ENCODE measurements at places on chromosomes 6 and 20.

- DNase-seq, result no peak
Measured at GRCh38 chr6:43885399-43886066, 115.5 kb downstream of the VEGFA start.

DNA sequence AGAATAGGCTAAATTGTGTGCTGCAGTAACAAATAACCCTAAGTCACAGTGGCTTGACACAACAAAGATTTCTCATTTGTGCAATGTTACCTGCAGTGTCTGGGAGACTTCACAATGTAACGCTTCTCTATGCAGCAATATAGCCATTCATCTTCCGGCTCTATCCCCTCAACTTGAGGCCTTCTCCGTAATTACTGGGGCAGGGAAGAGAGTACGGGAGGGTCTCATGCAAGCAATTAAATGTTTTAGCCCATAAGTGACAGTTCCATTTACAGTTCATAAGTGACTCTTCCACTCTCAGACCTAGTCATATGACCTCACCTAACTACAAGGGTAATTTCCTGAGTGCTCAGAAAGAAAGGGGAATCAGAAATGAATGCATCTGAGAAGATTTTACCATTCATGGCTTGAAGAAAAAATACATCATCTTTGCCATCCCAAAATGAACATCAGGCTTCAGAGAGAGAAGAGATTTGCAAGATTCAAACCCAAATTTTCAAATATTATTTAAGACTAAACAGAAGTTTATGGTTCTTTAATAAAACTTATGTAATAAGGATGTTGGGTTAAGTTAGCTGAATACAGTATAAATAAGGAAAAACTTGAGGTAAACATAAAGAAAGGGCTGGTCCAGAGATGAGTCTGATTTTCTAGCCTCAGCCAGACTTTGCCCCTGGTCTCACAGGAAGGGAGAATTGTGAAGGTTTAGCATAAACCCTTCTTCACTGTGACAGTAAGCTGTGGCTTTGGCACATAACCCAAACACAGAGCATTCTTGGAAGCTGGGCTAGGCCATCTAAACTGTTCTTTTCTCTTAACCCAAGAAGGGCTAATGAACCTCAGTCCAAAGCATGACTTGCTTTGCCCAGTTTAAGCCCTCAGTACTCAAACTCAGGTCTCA is 13.3 kb downstream of the GPR6 start:
- no peak for DNase-seq

DNA sequence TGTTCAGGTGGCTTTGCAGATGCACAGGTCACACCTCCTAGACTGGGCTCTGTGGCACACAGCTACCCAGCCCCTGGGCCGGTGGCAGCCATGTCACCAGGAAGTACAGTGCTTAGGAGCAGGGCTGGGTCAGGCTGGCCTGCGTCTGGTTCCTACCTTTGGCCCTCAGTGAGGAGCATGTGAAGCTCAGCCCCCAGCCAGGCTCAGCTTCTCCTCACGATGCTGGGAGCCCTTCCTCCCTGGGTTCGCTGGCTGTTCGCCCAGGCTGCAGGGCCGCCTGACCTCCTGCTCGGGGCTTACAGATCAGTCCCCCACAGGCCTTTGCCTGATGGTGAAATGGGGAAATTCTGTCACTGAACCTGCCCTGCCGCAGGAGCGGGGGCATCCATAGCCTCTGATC is 23.1 kb downstream of the SPATA2 start:
- DNase-seq, result no peak

GRCh38 chr20:23920408-23921325 is 41.1 kb upstream of the CST5 start:
- no peak for DNase-seq

DNA sequence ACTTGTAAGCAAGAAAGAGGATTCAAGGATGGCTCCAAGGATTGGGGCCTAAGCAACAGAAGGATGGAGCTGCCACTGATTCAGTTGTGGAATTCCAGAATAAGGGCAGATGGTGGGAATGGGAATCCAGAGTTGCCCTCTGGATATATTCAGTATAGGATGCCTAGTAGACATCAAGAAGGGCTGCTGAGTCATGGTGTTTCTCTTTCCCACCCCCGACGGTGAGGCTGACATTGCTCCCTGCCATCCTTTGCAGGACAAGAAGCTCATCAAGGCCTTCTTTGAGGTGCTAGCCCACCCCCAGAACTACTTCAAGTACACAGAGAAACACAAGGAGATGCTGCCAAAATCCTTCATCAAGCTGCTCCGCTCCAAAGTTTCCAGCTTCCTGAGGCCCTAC is 11.2 kb upstream of the ZNF76 start:
- DNase-seq, result no peak

GRCh38 chr6:169529931-169530751 is 171.7 kb downstream of the WDR27 start:
- peak; percentile 8 for DNase-seq

GRCh38 chr20:2163312-2163711 is 61.7 kb downstream of the STK35 start:
- no peak for DNase-seq

DNA sequence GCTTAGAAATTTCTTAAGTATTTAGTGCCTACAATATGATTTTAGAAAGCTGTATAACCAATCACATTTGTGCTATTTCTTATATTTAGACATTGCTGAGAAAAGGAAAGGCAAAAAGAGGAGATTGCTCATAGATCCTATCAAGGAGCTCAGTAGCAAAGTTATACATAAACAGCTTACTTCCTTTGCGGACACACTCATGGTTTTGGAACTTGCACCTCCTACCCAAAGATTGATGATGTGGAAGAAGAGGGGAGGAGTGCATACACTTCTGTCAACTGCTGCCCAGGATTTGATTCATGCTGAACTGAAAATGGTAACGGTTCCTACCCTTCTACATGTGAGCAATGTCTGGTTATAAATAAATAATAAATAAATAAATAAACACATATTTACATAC is 16.7 kb downstream of the RAD21L1 start:
- DNase-seq, result no peak

DNA sequence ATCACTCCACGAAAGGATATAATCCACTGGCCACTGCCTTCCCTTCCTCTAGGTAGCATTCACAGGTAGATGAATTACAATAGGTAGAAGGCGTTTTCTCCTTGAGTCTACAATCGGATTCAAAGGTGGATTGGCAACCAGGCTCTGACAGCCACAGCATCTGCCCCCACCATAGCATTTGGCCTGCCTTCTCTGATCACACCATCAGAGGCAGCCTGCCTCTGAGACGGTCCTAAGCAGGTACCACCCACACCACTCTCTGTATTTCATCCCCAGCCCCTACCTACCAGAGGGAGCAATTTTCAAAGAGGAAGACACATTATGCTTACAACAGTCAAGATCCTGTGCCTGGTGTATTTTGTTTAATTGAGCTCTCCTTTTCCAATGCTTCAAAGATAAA is 210.5 kb upstream of the SPTLC3 start:
- DNase-seq, result no peak

GRCh38 chr20:58715801-58716475 is 23.3 kb downstream of the NPEPL1 start:
- no peak for DNase-seq

DNA sequence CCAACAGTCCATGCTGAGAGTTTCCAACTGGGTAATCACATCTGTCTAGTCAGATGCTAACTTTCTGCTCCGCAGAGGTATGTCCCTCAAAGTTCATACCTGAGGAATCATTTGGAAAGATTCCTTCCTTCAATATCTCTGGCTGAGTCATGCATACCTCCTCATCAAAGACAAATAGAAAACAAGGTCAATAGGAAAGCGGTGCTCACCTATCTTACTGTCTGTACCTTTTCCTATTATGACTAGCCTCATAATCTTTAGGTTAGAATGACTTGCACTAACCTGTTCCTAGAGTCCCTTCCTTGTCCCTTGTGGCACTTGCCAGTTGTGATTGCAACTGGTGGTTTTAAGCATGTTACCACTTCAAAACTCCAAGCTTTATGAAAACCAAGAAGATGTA is 78.2 kb upstream of the PTPRK start:
- no peak for DNase-seq

DNA sequence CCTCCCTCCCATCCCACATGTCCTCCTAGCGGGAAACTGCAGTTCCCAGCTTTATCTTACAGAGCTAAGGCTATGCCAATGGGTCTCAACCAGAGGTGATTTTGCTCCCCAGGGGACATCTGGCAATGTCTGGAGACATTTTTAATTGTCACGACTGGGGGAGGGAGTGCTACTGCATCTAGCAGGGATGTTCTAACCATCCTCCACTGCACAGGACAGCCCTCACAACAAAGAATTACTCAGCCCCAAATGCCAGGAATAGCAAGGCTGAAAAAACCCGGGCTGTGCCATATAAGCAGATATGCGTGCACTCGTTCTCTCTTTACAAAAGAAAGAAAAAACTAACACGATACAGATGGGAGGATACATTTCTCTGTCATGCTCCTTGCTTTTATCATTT is 8.5 kb downstream of the MRPS18A start:
- DNase-seq, result no peak

GRCh38 chr20:34295284-34295683 is 7.9 kb downstream of the AHCY start:
- no peak for DNase-seq

DNA sequence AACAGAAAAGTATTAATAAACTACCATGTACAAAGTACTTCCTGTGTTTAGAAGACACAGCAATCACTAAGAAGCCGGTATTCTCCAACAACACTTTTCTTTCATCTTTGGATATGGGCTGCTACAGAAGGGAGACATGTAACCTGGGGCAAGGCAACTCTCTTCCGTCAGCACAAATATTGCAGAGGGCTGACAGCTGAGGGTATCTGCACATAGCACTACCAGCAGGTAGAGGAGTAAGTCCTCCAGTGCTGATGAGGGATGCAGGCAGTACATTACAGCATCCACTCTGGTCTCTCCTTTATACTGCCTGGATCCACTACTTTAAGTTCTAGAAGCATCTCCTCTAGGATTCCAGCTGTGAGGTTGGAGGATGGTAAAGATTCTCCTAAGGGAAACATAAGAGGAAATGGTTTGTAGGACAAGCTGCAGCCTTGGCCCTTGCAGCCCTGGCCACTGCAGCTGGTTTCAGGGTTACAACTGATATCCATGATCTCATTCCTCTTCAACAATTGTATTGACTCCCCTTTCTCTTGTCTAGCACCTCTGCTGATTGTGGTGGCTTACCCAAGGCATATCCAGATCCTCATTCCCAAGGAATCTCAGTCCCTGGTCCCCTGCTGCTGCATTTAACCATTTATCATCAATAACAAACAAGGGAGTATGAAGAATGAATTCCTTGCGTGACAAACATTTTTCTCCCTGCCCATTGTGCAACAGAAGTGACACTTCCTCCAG is 110.7 kb upstream of the ADGRF1 start:
- DNase-seq, result no peak

GRCh38 chr6:129893640-129894039 is 32.5 kb upstream of the TMEM244 start:
- DNase-seq, result no peak

DNA sequence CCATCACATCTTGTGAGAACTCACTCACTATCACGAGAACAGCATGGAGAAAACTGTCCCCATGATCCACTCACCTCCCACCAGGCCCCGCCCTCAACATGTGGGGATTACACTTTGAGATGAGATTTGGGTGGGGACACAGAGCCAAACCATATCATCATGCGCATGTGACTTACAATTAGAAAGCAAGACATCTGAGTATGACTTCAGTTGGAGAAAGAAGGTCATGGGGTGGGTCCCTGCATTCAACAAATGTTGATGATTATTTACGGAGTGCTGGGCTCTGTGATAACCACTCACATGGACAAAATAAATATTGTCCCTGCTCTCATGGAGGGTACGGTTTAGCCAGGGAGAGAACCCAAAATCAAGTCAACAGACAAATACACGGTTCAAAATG is 37.9 kb downstream of the VSTM2L start:
- no peak for DNase-seq

GRCh38 chr6:5150551-5151075 is 65.5 kb downstream of the PPP1R3G start:
- no peak for DNase-seq

DNA sequence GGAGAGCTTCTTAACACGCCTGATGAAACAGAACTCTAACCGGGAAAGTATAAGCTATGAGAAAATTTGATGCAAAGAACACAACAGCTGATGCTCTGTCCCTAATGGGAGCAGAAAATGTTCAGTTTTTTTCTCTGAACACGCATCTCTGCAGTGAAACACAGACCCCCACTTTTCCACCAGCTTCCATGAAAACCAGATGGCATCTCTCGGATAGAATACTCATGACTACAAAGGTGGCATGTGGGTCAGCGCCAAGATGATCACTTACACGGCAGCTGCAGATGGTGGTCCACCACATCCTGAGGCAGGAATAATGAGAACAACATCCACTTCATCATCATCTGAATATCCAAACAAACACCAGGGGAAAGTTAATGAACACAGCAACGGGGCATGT is 85.2 kb upstream of the CNR1 start:
- no peak for DNase-seq

DNA sequence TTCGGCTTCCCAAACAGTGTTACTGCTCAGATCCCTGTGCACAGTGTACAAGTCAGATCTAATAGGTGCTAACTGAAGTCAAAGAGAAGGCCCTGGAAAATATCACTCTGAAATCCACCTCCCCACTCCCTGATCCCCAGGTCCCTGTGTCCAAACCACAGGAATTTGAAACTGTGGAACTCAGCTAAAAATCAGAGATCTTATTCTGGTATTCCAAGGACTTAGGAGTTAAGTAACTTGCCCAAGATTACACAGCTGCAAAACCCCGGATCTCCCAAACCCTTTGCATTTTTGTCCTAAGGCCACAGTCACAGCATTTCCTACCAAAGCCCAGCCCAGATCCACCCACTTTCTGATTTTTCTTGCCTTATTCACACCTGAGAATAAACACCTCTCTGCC is 32.3 kb upstream of the SLC23A2 start:
- no peak for DNase-seq

DNA sequence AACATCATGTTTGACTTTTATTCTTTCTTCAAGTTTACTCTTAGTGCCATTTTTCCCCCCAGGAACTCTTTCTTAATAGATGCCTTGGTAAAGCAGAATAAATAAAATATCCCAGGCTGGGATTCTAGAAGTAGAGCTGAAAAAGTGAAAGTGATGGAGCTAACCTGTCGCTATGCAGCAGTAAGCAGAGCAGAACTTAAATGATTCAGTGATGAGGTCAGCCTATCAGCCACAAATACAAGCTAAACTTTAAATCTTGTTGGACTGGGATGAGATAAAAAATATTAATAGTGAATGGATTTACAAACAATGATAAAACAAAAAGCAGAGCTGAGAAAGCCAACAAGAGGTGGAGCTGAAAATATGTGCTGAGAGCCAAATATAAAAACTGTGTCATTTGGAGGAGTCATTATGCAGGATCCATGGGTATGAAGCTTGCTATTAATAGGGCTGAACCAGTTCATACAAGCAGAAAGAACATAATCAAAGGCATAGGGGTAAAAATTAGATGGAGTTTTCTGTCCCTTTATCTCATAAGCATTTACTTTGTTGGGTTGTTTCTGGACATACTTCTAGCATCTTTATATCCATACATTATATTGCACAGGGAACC is 877.8 kb downstream of the EPHA7 start:
- DNase-seq, result no peak

DNA sequence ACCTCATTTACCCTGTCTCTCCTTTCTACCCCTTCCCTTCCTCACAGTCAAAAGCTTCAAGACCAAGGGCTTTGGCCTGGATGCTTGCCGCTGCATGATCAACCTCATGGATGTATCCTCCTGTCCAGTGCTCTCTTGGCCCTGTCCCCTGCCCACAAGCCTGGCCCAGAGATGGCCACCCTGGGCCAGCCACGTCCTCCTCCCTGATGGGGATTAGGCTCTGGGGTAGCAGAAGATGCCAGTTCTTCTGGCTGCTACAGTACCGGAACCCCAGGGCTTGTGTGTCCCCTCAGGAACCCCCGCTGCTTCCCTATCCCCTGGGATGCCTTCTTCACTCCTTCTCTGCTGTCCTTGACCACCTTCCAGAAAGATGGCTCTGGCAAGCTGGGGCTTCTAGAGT is 22.3 kb downstream of the CAPN11 start:
- no peak for DNase-seq
